ENCODE measurements at places on chromosomes 1 and 21. TPM values are rescaled to one million over a fixed set of nuclear protein-coding genes. Genes with fewer than 3 reads are reported as not detected.

The CTSE gene
- not detected for total RNA-seq

The OXCT2 gene
- total RNA-seq = 0.49 TPM

The TRIM46 gene
- 1.8 TPM for total RNA-seq

The TNFSF4 gene
- 0.09 TPM for total RNA-seq

The ERICH3 gene
- total RNA-seq = not detected

The KRTAP13-2 gene
- total RNA-seq = not detected

The RXRG gene
- total RNA-seq = not detected

The FOXD3 gene
- total RNA-seq = 0.96 TPM

The EPHA8 gene
- total RNA-seq = 0.09 TPM

The CRYAA gene
- total RNA-seq = not detected

The FPGT gene
- 4.7 TPM for total RNA-seq

The TRPM2 gene
- 8.0 TPM for total RNA-seq

The TAS1R1 gene
- total RNA-seq = not detected

The NBPF4 gene
- 0.05 TPM for total RNA-seq

The PLXNA2 gene
- 2.0 TPM for total RNA-seq

The CYP4B1 gene
- total RNA-seq = not detected

The AUNIP gene
- 6.7 TPM for total RNA-seq

The RUNX3 gene
- total RNA-seq = 6.8 TPM

The JMJD4 gene
- total RNA-seq = 25.0 TPM

The BLACAT1 gene
- 0.03 TPM for total RNA-seq

The LEPROT gene
- total RNA-seq = 48.8 TPM

The KIF21B gene
- 2.6 TPM for total RNA-seq

The OR10J1 gene
- not detected for total RNA-seq
